ENCODE measurements at places on chromosomes 16 and 17.

DNA sequence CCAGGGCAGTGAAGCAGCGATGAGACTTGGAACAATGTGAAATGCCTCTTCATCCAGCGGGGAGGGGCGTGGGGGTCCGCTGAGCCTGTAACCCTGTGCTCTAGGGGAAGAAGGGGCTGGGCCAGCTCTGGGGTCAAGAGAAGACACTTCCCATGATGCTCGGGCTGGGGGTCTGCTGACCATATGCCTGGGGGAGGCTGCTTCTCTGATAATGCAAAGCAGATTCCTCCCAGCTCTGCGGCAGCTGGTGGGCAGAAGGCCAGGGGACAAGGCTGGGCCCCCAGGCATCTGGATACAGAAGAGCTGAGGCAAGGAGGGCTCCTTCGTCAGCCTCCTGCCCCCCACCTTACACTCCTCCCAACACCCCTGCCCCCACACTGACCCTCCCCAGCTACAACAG, 24.7 kb downstream of the NGFR start:
- DNase-seq: no peak

DNA sequence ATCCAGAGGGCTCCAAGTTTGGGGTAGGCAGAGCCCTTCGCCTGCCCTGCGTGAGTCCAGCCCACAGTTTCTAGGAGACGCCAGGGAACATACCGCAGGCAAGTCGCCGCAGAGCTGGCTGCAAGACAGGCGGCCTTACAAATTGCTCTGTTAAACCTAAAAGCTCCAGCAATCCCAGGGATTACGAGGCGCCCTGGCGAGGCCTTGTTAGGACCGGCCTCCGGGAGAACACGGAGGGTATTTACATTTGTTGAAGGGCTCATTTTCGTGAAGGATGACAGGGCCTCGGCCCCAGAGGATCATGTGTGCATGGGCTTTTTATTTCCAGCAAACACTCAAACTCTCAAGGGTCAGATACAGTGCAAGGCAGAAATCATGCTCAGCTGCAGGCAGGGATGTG, 77.6 kb upstream of the FOXF1 start:
- no peak for DNase-seq

GRCh38 chr16:67664258-67664657, 2.3 kb downstream of the ENKD1 start:
- DNase-seq: no peak

DNA sequence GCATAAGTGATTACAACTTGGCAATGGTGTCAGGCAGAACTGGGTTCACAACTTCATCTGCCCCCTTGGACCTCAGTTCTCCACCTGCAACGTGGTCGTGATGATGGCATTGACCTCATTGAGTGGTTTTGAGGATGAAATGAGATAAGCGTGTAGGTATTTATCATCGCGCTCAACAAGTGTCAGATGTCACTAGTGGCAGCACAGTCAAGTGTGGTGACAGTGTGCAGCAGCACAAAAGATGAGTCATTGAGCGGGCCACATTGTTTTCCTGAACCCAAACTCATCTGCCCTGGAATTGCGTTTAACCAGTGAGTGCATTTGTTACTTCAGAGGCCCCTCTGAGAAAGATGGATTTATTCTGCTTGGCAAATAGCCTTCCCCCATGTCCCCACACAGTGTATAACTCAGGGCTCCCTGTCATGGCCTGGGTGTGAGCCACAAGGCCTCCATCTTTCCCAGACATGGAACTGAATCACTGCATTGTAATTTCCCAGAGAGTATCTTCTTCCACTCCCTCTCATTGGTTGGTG, 20.9 kb downstream of the IRX3 start:
- DNase-seq: no peak

- DNase-seq: no peak
These were observed 12.8 kb upstream of the CHMP6 start for GRCh38 chr17:80978499-80979497.

DNA sequence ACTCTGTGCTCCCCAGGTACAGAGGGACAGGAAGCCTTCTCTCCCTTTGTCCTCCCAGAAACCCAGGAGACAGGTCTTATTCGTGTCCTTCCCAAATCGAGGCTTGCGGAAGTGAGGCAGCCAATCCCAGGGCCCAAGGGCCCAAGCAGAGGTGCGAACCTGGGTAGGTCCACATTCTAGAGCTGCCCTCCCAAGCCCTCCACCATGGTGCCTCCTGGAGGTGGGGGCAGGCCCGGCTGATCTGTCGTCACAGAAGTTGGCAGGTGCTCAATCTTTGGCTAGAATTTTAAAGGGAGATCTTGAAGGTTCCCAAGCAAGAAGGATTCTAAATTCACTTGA, 21.5 kb downstream of the MRC2 start:
- no peak for DNase-seq

- peak; percentile 25 for DNase-seq
These were observed 2.7 kb upstream of the TMIGD1 start for GRCh38 chr17:30336369-30337171.

DNA sequence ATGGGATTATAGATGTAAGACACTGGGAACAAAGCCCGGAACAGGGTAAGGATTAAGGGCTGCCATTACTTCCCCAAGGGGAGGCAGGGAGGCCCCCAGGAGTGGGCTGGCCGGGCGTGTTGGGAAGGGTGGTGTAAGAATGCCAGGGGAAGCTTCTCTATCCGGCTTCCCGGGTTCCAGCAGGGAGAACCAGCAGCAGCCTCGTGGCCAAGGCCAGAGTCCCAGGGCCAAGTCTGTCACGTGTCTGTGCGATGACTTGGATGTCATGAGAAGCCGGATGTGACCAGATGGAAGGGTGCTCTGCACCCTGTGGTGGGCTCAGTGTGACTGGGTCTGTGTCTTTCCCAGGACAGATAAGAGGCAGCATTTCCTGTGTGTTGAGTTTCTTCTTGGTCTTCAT, 52.1 kb downstream of the SCNN1B start:
- no peak for DNase-seq

All from stimulated activated CD8-positive, alpha-beta memory T cell treated with anti-CD3 and anti-CD28 coated beads, Interleukin-7, amount 100 ng/mL, for 1 hour (primary cell).